Pancreas (tissue), 10 donors: ENCODE measurements at places on chromosomes 1 and 21.

- no peak for DNase-seq
Observed at GRCh38 chr1:37068260-37068659, 33.9 kb upstream of the GRIK3 start.

- no peak for DNase-seq
Observed at GRCh38 chr1:60948486-60948885, 133.9 kb upstream of the NFIA start.

GRCh38 chr21:39612233-39613040 is at the start of gene B3GALT5:
Gene B3GALT5 (plus strand): TSS chr21:39612940. CDS start chr21:39660560, 47,620 bp downstream.
- peak; percentile 34 for DNase-seq

GRCh38 chr1:24966121-24966723 is 36.1 kb upstream of the RUNX3 start:
- no peak for DNase-seq
